ENCODE measurements at places on chromosomes 1 and 21.

DNA sequence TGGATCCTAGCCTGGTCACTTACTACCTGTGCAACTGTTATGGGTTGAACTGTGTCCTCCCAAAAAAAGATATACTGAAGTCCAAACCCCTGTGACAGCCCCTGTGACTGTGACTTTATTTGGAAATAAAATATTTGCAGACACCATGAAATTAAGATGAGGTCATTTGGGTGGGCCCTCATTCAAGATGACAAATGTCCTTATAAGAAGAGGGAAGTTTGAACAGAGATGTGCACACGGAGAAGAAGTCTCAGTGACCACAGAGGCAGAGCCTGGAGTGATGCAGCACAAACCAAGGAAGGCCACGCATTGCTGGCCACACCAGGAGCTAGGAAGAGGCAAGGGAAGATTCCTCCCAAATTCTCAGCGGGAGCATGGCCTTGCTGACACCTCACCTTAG, 249.7 kb upstream of the RUNX1 start:
- DNase-seq: no peak

DNA sequence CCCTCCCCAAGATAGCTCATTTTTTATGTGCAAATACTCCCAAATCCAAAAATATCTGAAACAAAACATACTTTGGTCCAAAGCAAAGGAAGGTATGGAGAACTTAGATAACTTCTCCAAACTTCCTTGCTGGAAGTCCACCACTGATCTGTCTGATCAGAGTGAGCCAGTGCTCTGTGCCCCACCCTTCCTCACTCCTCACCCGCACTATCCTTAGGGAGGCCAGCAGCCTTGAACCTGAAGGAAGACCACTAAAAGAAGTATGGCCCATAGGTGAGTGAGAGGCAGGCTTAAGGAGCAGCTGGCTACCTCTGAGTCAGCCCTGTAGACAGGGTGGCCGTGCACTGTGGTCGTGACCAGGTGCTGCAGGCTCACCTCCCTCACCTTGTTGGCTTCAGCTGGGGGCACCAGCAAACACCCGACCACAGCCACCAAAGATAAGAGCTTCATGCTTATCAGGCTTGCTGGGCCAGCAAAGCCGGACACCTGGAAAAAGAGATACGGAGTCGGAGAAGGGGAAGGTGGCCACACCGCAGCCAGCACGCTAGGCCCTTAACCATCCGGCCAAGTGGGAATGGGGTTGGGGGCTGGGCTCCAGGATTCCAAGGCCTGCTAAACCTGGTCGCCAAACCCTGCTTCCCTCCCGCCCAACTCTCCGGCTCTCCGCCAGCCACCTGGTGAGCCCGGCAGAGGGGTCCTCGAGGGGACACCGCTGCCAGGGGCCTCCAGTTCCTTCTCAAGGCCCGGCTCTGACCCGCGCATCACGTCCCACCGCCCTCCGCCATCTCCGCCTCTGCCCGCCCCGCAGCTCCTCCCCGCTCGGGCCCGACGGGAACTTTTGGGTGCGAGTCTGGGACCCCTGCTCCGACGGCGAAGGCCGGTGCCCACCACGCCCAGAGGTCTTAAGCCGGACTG, 543 bp downstream of the TMEM9 start:
- DNase-seq: no peak

DNA sequence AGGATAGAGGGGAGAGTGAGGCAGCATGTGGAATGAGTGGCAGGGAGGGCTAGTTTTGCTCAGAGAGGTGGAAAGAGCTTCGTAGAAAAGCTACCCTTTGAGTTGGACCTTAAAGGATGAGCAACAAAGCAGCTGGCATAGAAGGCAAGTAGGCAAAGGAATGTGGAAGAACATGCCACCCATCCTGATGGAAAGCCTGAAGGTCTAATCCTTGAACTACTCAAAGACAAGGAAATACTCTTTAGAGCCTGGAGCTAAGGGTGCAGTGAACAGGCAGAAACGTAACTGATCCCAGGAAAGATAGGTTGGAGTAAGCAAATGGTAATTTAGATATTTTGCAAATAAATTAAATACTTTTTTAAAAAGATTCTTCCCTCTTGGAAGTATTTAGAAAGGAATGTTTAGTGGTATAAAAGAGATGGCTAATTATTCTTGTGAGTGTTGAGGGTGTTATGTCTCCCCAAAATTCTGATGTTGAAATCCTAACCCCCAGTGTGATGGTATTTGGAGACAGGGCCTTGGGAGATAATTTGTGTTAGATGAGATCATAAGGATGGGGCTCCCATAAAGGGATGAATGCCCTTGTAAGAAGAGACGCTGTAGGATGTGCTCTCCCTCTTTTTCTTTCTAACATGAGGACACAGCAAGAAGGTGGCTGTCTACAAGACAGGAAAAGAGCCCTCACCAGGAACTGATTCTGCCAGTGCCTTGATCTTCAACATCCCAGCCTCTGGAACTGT, 308.1 kb upstream of the RUNX1 start:
- DNase-seq: no peak

GRCh38 chr1:114319418-114319817, 165.7 kb upstream of the SYT6 start:
- no peak for DNase-seq

GRCh38 chr21:39444421-39445180, 977 bp downstream of the LCA5L start:
- DNase-seq: no peak

DNA sequence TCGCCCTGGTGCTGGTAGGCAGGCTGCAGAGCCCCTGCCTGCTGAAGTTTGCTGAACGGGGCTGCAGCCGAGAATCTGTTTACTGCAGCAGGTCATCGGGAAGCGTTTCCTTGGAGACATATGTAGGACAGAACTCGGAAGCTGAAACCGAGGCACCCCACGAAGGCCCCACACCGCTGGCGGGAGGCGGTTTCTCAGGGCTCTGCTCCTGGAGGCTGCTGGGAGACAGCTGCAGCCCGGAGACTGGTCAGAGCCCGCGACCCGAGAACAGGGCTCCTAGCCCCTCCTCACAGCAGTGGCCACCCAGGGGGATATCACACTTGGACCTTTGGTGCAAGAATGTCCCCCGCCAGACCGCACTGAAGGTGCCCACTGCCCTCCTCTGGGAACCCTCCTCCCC, 12.7 kb upstream of the PLCH2 start:
- no peak for DNase-seq

DNA sequence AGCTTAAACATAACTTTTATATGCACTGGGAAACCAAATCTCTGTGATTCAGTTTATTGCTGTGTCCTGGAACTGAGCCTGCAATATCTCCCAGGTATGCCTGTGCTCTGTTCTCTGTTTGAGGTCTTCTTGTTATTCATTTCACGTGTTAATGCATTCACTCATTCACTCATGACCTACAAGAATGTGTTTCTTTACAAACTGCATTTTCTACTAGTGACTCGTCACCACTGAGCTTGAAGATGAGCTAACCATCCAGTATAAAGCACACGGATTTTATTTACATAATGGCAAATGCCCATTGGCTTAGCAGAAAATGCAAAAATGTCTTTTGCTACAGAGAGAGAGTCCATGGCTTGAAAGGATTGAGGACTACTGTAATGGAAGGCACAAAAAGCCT, 75.0 kb upstream of the DUSP10 start:
- DNase-seq: no peak

DNA sequence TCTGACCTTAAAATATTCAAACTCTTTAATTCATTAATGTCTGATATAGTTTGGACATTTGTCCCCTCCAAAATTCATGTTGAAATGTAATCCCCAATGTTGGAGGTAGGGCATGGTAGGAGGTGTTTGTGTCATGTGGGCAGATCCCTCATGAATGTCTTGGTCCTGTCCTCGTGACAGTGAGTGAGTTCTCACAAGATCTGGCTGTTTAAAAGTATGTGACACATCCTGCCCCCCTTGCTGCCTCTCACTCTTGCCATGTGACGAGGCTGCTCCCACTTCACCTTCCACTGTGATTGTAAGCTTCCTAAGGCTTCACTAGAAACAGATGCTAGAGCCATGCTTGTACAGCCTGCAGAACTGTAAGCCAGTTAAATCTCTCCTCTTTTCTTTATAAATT, 21.3 kb upstream of the FBXO28 start:
- no peak for DNase-seq

DNA sequence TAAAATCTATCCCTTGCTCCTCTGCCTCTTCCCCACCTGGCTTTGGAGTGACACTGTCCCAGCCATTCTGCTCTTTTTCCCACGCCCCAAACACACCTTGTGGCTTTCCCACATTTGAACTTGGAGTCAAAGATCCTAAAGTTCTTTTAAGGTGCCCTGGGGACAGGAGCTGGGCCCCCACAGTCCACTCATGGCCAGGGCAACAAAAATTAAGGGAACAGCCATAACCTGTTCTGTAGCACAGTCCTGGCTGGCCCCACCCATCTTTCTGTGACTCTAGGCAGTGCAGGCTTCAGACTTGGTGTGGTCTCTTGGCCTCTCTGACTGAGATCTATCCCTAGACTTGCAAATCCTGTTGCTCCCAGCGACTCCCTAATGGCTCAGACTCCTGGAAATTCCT, 143.0 kb upstream of the MAGI3 start:
- DNase-seq: no peak

DNA sequence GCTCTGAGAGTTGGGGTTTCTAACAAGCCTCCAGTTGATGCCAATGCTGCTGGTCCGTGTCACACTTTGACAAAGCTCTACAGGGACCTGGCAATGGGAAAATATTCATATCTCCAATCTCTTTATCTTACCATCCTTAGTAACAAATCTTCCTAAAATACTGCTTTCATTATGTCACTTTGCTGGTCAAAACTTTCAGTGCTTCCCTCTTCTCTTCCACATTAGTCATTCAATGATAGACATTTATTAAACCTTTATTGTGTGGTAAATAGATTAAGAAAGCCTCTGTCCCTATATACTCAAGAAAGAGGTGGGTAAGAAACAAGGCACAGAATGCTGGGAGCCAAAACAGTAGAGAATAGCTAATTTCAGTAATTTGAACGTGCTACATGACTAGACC, 79.3 kb downstream of the SLC44A5 start:
- DNase-seq: no peak

- no peak for DNase-seq
These were observed 133.2 kb upstream of the ZBTB40 start for GRCh38 chr1:22318279-22318981.

- no peak for DNase-seq
These were observed 18.9 kb upstream of the IL20 start for GRCh38 chr1:206846487-206846886.

DNA sequence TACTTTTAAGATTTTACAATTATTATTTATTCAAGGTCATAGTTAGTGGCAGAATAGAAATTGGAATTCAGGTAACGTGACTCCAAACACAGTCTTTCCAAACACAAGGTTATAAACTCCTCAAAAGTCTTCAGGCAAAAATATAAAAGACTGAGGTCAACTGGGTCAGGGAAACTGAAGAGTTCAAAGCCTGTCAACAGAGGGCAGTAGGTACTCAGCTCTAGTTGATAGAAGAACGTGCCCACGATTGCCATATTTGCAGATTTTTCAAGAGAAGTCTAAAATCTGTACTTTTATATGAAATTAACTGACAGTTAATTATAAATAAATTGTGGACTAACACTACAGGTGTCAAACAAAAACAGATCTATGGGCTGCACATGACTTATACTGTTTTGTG, 135.0 kb downstream of the LHX4 start:
- no peak for DNase-seq

All from stimulated activated CD4-positive, alpha-beta T cell treated with anti-CD3 and anti-CD28 coated beads, TNF-alpha, amount 100 ng/mL, for 4 hours (primary cell).